ENCODE measurements at places on chromosomes 1 and 21.

DNA sequence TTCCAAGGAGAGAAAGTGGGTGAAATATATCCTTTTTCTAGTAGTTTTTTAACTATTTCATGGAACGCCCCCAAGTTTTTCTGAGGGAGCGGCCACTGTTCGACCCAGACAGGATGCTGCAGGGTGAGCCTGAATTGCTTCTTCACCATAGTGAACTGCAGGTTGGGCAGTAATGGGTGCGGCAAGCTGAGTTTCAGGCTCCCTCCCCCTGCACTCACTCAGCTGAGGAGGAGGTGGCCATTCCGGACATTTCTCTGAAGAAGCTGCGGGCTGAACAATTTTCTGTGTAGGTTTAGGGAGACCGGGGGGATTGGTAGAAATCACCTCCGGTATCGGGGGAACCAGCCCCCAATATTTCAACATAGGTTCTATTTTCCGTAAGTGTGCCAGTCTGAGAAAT is 8.2 kb downstream of the DAP3 start:
- no peak for DNase-seq

DNA sequence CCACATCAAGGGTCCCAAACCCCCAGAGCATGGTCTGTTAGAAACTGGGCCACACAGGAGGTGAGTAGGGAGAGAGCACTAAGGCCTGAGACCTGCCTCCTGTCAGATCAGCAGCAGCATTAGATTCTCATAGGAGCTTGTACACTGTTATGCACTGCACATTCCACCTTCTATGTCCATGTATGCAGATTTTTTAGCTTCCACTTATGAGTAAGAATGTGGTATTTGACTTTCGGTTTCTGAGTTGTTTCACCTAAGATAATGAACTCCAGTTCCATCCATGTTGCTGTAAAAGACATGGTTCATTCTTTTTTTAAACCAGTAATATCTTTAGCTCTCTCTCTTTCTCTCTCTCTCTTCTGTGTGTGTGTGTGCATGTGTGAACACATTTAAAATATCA is 663 bp upstream of the GBP6 start:
- no peak for DNase-seq

GRCh38 chr1:3330771-3331245 is 123.7 kb upstream of the ARHGEF16 start:
- DNase-seq: no peak

GRCh38 chr1:15531682-15532081 is 5.0 kb downstream of the DNAJC16 start:
- DNase-seq: no peak
